ENCODE measurements at places on chromosomes 1 and 21.

GRCh38 chr1:110234691-110235090, 24.6 kb downstream of the KCNC4 start:
- DNase-seq: no peak

DNA sequence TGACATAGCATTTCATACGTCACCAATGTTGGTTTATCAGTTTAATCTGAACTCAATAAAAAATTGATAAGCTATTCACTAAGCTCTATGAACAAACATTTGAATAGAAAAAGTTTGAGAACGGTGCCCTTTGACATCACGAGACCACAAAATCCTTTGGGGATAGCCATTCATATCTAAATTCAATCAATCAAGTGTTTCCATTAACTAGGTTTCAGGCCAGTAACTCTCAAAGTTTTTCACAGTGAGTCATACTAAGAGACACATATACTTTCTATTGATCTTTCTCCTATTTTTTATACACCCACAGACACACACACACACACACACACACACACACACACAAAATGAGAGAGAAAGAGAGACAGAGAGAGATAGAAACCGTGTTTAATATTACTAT, 235.4 kb upstream of the SNX7 start:
- no peak for DNase-seq

GRCh38 chr21:18030248-18030647, 211.1 kb upstream of the C21orf91 start:
- no peak for DNase-seq

DNA sequence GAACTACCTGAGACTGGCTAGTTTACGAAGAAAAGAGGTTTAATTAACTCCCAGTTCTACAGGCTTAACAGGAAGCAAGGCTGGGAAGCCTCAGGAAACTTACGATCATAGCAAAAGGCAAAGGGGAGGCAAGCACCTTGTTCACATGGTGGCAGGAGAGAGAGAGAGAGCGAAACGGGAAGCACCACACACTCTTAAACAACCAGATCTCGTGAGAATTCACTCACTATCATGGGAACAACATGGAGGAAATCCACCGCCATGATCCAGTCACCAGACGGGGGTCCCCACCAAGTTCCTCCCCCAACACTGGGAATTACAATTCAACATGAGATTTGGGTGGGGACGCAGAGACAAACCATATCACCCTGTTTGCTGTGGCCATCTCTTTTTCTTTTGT, 11.8 kb downstream of the MT1HL1 start:
- no peak for DNase-seq

DNA sequence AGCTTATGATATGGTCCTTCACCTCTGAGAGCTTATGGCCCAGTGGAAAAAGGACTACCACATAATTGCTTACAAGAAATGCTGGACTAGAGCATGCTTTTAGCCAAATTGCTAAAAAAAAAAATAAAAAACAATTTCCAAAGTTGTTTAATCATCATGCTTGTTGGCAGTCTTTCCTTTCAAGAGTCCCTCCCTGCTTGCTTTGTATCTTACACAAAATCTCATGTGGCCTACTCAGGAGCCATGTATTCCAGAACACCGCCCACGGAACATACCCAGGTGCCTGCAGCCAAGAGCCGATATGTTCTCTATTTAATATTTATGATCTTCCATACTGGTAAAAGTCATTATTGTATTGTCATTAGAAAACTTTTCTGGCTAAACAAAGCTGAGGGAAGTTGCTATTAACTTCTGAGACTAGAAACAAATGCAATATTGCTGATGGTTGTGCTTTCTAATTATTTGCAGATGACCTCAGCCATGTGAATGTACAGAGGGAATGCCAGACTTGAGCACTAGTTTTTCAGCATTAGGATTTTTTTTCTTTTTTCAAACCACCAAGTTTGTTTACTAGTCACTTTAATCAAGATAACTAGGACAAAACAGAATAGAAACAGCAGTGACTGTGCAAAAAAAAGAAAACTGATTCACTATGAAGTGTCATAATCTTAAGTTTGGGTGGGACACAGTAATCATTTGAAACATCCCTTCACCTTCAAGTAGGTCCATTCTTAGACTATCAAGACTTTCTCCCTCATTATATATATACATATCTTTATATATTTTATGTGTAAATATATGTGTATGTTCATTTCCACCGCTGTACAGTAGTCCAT, 129.3 kb upstream of the GORAB start:
- no peak for DNase-seq
